GM12891 (cell line): ENCODE measurements at places on chromosomes 4 and X.

GRCh38 chr4:88697141-88697540 is 488 bp downstream of the NAP1L5 start:
- no peak for DNase-seq

DNA sequence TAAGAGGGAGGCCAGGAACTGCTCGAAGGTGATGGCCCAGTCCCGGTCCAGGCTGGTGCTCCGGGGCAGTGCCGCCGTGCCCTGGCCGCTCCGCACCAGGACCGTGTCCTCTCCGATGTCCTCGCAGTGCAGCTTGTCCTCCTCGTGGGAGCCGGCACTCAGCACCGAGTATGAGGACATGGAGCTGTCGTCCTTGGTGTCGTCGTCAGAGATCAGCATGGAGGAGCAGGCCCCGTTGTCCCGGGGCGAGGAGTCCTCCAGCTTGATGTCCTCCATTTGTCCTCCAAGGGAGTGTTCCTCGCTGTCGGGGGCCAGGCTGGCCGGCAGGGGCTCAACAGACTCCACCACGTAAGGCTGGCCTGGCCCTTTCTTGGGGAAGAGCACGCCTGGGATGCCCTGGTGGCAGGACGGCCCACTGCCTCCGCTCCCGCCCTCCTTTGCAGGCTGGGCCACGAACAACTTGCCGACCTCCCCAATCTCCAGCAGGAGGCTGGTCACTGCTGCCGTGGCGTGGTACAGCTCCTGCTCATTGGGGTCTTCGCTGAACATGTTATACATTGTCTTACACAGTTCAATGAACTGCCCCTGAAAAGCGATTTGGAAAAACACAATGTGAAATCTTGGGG is 53.7 kb upstream of the UCP1 start:
- no peak for DNase-seq

DNA sequence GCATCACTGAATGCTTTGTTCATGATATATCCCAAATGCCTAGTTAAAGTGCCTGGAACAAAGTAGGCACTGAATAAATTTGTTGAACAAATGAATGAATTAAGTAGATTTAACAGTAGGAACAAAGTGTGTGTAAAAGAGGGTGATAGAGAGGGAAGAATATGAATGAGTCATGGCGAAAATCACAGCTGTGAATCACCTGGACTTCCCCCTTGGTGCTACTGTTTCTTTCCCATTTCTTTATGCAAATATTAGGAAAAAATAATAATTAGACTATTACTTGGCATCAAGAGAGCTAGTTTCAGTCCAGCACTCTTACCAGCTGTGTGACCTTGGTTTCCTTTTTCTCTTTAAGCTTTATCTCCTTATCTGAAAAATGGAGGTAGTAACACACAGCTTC is 9.2 kb downstream of the SPIN3 start:
- DNase-seq, result no peak

DNA sequence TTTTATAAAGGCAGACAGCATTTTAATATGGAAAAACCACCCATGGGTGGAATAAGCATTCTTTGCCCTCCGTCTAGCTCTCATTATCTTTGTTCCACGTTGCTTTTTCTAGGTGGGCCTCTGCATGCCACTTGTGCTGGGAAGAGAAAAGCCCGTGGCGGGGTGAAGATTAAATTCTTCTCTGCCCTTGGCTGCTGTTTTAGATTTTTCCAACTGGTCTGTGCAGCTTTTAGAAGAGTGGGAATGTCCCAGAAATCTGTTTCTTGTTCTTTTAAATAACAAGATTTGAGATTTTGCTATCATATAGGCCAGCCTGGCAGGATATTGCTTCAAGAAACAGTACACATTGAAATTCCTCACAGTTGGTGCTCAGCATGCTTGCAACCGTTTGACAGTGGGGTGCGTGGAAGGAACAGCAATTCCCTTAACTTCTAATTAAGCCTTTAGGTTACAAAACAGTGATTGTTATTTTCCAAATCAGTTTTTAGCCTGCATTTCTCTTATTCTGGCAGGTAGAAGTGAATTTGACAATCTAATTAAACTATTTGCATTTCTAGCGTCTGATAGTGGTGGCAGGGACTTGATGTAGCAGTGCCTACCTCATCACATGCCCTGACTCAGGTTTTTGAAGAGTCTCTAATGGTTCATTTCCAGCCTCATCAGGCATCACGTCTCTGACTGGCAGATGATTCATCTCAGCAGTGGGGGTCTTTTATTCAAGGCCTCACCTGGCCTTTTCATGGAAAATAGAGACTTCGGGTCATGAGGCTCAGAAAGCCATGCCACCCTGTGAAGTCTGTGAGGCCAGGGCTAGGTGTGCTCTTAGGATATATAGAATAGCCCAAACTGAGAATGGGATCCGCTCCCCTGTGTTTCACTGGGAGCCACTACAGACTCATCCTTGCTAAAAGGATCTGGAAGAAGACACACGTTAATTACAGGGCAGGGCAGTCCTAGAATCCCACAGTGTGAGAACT is 50.8 kb downstream of the PPEF1 start:
- DNase-seq, result no peak

DNA sequence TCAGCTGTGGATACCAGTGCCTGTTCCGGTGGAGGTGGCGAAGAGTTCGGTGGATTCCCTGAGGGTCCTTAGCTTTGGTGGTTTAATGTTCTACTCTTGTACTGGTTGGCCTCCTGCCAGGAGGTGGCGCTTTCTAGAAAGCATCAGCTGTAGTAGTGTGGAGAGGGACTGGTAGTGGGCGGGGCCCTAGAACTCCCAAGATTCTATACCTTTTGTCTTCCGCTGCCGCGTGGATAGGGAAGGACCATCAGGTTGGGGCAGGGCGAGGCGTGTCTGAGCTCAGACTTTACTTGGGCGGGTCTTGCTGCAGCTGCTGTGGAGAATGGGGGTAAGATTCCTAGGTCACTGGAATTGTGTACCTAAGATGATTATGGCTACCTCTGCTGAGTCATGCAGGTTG is 390.3 kb downstream of the FAM47A start:
- no peak for DNase-seq

- DNase-seq, result no peak
Observed at GRCh38 chr4:184722798-184723197, 11.1 kb downstream of the CENPU start.

- no peak for DNase-seq
Observed at GRCh38 chr4:57443787-57444186, 333.6 kb upstream of the IGFBP7 start.

DNA sequence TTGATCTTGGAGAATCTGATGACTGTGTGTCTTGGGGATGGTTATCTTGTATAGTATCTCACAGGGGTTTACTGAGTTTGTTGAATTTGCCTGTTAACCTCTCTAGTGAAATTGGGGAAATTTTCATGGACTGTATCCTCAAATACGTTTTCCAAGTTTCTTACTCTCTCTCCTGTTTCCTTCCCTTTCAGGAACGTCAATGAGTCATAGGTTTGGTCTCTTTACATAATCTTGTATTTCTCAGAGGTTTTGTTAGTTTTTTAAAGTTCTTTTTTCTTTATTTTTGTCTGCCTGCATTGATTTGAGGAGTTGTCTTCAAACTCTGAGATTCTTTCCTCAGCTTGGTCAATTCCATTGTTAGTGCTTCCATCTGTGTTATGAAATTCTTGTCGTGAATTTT is 227.7 kb upstream of the GPRIN3 start:
- DNase-seq, result no peak

DNA sequence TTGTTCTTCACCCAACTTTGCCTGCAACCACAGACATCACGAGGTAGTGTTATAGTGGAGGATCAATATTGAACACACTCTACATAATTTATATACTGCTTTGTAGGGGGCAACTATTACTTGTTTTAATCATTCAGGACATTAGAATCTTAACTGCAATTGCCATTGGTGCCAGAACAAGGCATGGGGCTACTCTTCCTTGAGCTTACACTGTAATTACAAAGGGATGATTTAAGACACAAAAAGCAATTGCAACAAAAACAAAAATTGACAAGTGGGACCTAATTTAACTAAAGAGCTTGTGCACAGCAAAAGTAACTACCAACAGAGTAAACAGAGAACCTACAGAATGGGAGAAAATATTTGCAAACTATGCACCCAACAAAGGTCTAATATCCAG is 24.0 kb upstream of the DDX53 start:
- DNase-seq, result no peak

DNA sequence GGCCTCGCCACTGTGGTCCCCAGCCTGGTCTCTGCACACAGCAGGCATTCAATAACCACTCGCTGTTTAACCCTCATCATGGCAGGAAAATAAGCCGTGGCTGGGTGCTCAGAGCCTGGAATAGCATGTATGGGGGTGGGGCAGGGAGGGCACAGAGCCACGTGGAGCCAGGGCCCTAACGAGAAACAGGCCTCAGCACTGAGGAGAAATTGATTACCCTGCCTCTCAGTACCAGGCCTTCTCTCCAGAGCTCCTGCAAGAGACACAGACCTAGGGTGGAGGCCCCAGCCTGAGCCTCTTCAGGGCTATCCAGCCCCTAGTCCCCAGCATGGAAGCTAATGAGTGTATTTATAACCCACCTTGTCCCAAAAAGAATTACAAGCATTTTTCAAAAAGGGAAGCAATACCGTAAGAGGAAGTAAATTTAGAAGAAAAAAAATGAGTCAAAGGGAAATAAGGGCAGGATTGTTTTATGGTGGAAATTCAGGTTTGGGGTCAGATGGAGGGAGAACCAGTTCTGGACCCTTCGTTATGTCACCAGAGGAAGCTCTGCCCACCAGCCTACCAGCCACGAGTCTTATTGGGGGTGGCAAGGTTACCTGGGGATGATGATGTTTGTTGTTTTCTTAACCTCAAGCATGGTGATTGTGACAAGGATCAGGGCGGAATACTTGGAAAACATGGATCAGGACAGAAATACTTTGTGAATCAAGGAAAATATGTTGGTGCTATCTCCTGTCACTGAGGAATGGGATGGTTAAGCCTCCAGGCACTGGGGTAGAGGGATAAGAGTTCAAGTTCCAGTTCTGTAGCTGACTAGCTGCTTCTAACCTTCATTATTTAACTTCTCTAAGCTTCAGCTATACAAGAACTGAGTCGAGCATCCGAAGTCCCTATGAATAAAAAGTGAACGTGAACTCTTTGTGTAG is 101.9 kb upstream of the RBPJ start:
- DNase-seq, result no peak

- DNase-seq, result no peak
Observed at GRCh38 chr4:74487771-74488170, 42.8 kb downstream of the AREG start.

DNA sequence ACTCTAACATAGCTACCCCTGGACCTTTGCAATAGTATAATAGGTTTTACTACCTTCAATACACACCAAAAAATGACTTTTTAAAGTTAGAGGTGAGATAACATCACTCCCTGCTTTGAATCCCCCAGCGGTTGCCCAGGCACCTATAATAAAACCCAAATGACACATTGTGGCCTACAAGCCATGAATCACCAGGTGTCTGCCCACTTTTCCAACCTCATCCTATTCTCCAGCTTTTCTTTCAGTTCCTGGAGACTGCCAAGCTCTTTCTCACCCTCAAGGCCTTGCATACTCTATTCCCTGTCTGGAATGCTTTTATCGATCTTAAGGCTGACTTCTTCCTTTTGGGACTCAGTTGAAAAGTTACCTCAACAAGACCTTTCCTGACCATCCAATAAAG is 16.4 kb upstream of the PRSS48 start:
- no peak for DNase-seq

DNA sequence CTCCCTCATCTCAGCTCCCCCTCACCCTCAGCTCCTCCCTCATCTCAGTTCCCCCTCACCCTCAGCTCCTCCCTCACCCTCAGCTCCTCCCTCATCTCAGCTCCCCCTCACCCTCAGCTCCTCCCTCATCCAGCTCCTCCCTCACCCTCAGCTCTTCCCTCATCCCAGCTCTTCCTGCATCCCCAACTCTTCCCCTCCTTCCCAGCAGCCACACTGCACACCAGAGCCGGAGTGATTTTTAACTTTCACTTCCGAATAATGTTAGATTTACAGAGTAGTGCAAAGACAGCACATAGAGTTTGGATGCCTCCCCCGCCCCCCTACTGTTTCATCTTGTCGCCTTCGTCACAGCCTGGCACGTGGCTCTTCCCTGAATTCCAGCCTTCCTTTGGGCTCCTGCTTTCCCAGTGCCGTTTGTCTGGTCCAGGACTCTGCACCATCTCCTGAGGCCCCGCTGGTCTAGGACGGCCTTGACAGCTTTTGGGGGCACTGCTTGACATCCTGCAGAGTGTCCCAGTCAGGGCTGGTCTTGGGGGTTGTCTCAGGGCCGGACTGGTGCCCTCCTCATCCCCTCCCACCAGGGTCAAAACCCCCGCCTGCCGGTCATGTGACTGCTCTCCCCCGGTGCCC is 110.2 kb downstream of the FAM53A start:
- no peak for DNase-seq
